ENCODE measurements at places on chromosomes 5 and 9.

DNA sequence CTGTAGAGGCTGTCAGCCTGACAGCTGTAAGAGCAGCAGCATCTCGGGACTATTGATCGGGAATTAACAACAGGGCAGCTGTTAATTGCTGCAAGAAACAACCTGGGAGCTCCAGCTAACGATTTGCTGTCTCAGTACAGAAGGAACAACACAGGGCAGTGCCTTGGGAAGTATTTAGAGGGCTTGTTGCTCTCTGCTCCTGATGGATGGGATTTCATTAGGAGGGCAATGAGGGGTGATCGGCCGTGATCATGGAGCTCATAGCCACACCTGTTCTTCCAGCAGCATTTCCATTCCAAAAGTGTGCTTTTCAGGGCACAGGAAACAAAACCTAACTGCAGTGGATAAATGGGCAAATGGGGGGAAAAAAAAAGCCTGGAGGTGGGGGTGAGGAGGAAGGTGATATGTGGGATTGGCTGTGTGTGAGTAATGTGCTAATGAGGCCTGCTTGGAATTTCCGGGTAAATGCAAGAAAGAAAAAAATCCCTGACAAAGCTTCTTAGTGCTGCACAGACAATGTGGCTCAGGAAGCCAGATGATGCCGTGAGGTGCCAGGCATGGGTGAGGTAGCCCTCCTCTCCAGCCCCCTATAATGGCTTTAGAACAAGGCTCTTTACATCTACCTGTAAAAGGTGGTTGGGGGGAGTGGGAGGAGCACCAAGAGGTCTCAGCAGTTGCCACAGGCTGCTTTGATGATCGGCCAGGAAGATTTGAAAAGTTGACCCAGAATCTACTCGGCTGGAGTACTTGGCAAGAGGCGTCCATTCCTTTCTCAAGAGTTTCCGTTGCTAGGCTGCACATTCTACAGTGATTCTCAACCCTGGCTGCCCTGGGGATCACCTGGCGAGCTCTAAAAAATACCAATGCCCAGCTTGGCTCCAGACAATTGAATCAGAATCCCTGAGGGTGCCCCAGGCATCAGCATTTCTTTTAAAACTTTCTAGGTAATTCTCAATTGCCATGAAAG lies 139.5 kb upstream of the KLF9 start:
- no peak for DNase-seq

GRCh38 chr5:137453483-137454080 lies 45.5 kb downstream of the SPOCK1 start:
- no peak for DNase-seq

- DNase-seq: no peak
Measured at GRCh38 chr5:19777363-19777762, 210.6 kb downstream of the CDH18 start.

- peak; percentile 38 for DNase-seq
Measured at GRCh38 chr9:86099701-86100364, 475 bp upstream of the GOLM1 start.

Data from skin of body (tissue), 3 donors.